ENCODE measurements at places on chromosomes 5 and 9.

- no peak for DNase-seq
Observed at GRCh38 chr5:2302169-2302568, 419.4 kb upstream of the IRX4 start.

- no peak for DNase-seq
Observed at GRCh38 chr9:104969116-104969515, 41.2 kb upstream of the ABCA1 start.

GRCh38 chr9:21028466-21028865 lies 3.0 kb downstream of the HACD4 start:
- no peak for DNase-seq

DNA sequence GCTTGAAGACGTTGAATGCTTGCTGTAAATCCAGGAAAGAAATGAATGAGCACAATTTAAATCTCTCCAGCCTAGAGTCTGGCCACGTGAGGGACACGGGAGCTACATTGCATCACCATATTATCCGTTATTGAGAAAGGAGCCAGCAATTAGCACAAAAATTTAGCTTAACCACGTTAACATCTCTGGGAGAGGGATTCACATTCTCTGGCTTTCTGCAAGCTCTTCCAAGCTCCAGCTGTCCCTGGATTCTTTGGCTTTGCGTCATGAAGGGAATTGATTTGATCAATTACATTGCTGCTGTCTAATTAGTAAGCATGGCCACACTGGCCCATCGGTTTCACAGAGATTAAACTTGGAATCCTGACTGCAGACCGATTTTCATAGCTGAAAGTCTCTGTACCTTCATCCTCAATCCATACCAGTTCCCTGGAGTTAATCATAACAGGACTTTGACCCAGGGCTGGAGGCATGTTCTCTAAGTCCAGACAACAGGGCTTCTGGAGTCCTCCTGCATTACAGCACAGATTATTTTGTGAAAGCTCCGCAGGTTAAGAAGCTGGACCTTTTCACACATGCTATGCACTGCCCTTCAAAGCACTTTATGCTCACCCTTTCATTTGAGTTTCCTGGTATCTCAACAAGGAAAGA lies 31.6 kb downstream of the ADRA1B start:
- DNase-seq: no peak

DNA sequence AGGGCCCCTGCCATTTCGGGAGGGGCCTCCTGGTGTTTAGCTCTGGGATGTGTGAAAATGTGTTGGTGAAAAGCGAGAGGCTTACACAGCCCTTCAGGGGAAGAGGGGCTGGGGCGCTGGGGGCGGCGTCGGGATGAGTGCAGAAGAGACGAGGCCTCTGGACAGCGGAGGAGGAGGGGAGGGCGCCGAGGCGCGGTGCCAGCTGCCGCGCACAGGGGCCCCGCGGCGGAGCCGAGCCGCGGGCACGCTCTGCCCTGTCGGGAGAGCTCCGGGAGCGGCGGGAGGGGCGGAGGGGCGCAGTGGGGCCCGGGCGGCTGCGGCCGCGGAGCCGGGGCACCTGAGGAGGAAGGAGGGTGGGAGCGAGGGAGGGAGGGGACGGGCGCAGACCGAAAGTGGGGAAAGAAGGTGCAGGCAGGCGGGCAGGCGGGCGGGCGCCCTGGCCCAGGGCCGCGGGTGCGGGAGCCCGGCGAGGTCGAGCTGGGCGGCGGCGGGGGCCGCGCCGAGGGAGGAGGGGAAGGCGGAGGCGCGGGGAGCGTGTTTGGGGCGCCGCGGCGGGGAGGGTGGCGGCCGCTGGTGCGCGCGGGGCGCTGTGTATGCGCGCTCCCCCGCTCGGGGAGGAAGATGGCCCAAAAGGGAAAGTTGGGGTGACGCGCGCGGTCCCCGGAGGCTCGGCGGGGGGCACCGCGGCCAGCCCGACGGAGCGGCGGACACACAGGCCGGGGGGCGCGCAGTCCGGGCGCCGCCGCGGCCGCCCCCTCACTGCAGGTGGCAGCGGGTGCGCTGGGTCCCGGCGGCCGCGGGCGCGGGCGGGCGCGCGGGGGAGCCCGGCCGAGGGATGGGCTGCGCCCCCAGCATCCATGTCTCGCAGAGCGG lies at the start of gene PDE8B:
Gene PDE8B (plus strand): TSS at position 590 of the 873 bp plus-strand sequence. CDS start 246 bp downstream, at position 836.
- DNase-seq: no peak

- DNase-seq: no peak
Observed at GRCh38 chr5:101585366-101585765, 682.3 kb upstream of the ST8SIA4 start.

- DNase-seq: no peak
Observed at GRCh38 chr5:141547921-141548320, 59.0 kb downstream of the PCDHGC5 start.

DNA sequence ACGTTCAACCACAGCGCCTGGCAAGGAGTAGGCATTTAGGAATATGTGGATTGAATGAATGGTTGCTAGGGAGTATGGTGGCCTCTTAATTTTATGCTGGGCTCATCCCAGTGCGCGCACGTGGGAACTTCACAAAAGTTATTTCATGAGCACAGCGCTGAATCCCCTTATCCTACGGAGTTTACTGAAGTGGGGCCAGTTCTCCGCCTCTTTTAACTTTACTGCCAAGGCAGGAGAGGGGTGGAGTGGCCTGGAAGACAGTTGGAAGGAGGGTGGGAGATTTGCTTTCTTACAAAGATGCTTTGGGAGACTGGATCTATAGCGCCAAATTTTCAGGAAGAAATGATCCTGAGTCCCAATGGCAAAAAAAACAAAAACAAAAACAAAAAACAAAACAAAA lies 326.5 kb downstream of the SH3GL2 start:
- DNase-seq: no peak

DNA sequence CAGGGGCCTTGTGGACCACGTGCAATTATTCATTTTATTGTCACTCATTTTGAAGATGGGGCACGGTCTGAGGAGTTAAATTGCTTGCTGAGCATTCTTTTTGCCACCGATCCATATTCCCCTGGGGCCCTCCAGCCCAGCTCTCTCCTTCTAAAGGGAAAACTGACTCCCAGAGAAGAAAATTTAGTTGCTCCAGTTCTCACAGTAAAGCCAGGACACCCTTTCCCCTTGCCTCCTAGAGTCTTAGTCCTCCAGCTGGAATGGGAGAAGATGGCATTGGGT lies 1.0 kb upstream of the PANK3 start:
- DNase-seq: no peak

DNA sequence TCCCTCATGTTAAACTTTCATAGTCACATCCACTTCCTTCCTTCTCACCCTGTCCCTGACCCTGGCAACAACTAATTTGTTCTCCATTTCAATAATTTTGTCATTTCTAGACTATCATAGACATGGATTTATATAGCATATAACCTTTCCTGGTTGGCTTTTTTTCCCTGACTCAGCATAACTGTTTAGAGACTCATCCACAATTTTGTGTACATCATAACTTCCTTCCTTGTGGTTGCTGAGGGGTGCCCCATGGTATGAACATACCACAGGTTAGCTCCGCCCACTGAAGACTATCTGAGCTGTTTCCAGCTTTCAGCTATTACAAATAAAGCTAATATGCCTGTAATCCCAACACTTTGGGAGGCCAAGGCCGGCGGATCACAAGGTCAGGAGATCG lies 137.3 kb downstream of the PHF2 start:
- DNase-seq: no peak

GRCh38 chr9:72960446-72960845 lies 7.6 kb upstream of the ALDH1A1 start:
- no peak for DNase-seq

DNA sequence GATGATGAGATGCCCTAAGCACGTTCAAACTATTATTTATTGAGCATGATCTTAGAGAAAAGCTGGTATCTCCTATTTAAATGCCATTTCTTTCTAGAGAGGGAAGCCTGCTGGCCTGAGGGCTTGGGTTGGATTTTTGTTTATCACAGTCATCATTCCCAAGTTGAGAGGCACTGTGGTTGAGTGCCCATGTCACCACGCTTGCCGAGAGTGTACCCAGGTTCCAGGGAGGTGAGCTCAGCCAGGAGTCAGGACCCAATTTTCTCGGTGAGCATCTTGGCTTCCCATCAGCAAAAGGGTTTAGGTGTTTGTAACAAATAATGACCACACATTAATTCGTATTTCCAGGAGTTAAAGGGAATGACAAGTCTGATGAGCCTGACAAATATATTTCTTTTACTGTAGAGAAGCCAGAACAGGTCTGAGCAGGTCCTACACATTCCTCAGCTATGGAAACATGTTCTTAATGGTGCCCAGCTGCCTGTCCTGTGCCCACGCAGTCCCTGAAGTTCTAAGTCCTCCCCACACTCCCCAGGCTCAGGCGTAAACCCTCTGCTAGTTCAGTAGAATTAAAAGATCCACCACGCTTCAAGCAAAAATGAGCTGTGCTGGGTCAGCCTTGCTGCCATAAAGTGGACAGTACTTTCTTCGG lies 258.9 kb upstream of the IRX2 start:
- DNase-seq: no peak

- DNase-seq: no peak
Observed at GRCh38 chr5:82855893-82856550, 221.2 kb downstream of the TMEM167A start.

DNA sequence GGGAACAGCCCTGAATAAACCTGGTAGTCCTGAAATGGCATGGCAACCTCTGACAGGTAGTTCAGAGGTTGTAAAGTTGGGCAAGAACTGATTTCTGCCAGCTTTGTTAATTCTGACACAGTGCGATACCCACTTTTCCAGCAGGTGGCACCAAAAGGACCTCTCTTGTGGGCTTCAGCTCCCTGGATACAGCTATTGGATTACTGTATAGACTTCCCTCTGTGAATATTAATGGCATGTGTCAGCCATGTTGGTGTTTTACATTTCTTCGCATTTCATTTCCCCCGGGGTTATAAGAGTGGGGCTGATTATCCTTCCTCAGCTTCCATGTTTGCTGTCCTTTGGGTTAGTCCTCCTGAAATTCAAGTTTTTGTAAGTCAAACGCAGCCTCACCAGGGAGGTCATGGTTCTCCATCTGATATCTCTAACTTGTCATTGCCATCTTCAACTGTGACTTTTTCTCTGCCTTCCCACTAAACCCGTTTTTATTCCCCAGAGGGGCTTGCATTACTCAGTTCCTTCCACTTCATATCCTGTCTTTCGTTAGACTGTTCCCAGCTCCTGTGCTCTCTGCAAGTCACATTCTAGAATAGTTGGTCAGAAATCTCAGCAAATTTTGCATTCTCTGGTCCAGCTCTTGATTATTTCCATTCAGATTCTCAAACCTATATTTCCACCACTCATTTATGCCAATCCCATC lies 135.6 kb downstream of the LIFR start:
- DNase-seq: peak; percentile 45

DNA sequence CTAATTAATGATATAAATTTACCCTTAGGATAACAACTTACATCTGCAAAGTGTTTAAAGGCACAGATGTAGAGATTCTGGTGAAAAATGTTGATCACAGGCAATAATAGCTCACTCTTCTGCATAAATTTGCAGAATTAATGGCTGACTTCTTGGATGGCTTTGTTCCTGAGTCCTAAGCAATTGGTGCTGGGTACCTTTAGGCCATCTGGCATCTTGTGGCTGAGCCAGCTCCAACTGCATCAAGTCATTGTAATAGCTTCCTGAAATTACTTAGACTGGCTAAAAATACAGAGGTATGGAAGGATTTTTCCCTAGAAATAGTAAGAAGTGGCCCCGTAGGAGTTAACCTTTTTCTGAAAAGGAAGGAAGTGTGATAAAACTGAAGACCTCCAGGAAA lies 118.3 kb upstream of the MINAR2 start:
- no peak for DNase-seq

GRCh38 chr9:19989213-19989612 lies 200.4 kb upstream of the SLC24A2 start:
- no peak for DNase-seq

- no peak for DNase-seq
Observed at GRCh38 chr9:126000731-126001580, 253.8 kb downstream of the PBX3 start.

DNA sequence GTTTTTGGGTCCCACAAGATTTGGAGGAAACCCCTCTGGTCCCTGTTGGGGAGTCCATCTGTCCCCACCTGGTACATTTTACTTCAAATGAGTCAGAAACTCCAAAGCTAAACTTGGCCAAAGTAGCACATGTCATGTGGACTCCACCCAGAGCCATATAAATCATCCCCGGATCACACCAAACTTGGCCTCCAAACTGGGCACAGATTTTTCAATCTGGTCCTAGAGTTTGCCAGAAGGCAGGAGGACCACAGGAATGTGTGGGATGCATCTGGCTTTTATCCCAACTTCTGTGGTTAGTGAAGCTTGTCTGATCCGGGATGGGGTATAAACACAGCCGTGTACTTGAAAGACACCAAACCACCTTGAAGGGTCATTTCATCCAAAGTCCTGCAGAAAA lies 66.3 kb downstream of the MAT2B start:
- no peak for DNase-seq

DNA sequence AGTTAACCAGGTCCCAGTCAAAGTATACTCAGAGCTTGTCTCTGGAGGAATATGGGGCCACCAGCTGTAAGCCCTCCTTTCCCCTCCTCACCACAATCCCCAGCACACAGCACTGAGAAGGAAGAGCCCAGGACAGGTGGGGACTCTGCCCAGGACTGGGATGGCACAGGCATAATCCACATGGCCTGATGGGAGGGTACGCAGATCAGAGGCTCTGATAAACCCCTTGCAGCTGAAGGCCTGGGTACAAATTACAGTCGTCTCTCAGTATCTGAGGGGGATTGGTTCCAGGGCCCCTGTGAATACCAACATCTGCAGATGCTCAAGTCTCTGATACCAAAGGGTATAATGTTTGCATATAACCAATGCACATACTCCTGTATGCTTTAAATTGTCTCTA lies 245.8 kb downstream of the CRB2 start:
- DNase-seq: no peak

- DNase-seq: no peak
Observed at GRCh38 chr5:54822324-54822687, 163.1 kb downstream of the ESM1 start.

- DNase-seq: no peak
Observed at GRCh38 chr5:149767281-149767550, 37.1 kb downstream of the PPARGC1B start.

GRCh38 chr5:150299571-150300327 lies 3.0 kb downstream of the ARSI start:
- no peak for DNase-seq

- no peak for DNase-seq
Observed at GRCh38 chr9:6000955-6001354, 14.5 kb downstream of the RANBP6 start.

DNA sequence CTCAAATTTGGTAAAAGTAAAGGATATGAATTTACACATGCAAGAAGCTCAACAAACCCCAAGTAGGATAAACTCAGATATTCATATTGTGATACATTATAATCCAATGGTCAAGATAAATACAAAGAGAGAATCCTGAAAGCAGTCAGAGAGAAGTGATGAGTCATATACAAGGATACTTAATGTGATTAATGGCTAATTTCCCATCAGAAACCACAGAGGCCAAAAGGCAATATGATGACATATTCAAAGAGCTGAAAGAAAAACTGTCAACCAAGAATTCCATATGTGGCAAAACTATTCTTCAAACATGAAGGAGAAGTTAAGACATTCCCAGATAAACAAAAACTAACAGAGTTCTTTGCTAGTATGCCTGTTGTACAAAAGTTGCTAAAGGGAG lies 19.5 kb upstream of the IRF1 start:
- no peak for DNase-seq

GRCh38 chr5:86786955-86787354 lies 169.2 kb downstream of the COX7C start:
- no peak for DNase-seq

Data from NCI-H2107 (cell line).